ENCODE measurements at places on chromosomes 11 and 22.

DNA sequence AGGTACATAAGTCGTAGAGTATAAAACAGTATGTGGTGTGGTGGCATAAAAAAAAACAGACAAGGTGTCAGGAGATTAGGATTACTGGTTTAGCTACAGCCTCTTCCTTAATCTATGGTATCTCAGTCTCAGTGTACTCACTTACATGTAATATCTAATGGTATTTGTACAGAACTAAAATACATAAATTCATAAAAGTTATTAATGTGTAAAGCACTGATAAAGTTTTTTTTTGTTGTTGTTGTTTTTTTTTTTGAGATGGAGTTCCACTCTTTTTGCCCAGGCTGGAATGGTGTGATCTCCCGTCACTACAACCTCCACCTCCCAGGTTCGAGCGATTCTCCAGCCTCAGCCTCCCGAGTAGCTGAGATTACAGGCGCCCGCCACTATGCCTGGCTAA, 2.9 kb downstream of the PTS start:
- no peak overlapping the region for H3K27ac ChIP-seq
- peaks cover 4% of the 10 kb centered on the region for H3K27me3 ChIP-seq
- peaks cover 30% of the 10 kb centered on the region for H3K4me1 ChIP-seq
- H3K36me3 ChIP-seq, result peaks cover 40% of the 10 kb centered on the region

DNA sequence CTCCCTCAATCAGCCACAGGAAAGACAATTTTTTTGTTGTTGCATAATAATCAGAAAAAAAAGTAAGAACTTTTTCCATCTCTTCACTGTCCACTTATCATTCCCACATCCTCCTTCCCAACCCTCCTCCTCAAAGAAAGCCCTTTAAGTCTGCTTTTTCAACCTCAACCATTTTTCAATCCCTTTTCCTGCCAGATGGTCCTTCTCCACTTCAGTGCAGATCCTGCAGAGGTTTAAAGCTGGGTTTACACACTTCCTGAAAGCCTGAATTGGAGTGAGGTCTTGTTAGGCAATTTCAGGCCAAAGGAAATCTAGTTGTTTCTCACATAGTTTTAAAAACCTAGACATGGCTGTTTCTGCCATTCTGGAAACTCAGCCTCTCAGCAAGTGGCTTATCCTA, 78.3 kb downstream of the RPL27A start:
- H3K4me1 ChIP-seq, result no peaks in the 10 kb centered on the region
- H3K27ac ChIP-seq, result no peak overlapping the region
- no peaks in the 10 kb centered on the region for H3K36me3 ChIP-seq
- no peak overlapping the region for H3K4me3 ChIP-seq

DNA sequence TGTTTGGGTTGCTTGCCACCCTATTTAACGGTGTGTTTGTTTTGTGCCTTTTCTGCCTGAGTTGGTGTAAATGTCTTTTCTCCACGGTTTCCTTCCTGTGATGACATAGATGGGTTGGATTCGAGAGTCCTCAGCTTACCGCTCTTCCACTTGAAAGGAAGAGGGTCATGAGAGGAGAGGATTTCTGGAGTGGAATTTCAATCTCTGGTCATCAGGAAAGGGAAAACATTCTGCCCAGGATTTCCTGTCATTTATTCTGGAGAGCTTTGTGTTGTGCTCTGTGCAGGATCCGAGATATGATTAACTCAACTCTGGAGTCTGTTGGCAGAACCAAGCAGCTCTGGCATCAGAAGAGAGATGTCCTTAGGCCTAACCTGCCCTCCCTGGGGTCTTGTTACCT, 605.2 kb downstream of the NTM start:
- no peak overlapping the region for H3K27ac ChIP-seq
- H3K27me3 ChIP-seq, result no peaks in the 10 kb centered on the region
- no peak overlapping the region for H3K4me3 ChIP-seq
- no peaks in the 10 kb centered on the region for H3K36me3 ChIP-seq
- no peaks in the 10 kb centered on the region for H3K4me1 ChIP-seq
- DNase-seq, result no peak

DNA sequence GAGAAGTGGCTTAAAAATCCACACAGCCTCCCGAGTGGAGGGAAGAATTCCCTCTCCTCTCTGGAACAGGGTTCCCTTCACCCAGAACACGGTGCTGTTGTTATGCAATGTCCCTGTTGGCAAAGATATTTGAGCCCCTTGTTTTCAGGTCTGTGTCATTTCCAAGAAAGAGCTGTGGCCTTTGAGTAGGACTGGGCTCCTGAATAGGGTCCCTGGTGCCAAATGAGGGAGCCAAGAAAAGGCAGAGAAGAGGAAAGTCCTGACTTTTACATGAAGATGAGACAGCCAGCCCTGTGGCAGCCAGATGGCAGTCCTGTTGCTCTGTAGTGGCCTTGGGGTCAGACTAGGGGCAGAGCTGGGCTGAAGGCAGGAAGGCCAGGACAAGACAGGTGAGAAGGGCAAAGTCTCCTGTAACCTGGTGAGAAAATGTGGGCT, 51.2 kb upstream of the ELF5 start:
- no peaks in the 10 kb centered on the region for H3K4me1 ChIP-seq
- H3K27me3 ChIP-seq, result peaks cover 14% of the 10 kb centered on the region
- no peak for DNase-seq
- no peak overlapping the region for H3K4me3 ChIP-seq
- H3K27ac ChIP-seq, result no peak overlapping the region

DNA sequence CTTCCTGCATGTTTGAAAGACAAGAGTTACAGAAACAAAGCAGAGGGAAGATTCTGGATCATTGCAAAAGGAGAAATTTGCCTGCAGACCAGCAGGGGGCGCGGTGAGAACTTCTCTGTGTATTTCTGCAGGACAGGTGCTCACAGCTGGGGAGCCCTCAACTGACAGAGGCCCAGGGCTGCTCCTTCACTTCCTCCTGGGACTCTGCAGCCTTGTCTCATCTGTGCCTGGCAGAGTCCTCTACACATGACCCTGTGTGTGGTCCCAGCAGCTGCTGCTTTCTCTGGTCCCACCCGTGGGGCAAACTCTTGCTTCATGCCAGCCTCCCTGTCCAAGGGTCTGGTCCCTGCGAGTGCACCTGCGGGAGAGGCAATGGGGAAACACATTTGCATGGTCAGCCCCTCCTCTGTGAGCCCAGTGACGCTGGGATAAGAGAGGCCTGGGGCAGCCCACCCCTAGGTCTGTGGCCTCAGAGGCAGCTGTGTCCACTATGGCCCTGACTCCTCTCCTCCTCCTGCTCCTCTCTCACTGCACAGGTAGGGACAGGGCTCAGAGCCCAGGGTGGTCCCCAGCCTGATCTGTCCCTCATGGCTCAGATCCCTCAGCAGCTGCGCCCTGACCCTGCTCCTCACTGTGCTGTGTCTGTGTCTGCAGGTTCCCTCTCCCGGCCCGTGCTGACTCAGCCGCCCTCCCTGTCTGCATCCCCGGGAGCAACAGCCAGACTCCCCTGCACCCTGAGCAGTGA, 43.2 kb upstream of the VPREB1 start:
- H3K4me3 ChIP-seq, result no peak overlapping the region
- peaks cover 6% of the 10 kb centered on the region for H3K27me3 ChIP-seq
- DNase-seq, result peak; percentile 80
- H3K36me3 ChIP-seq, result no peaks in the 10 kb centered on the region

GRCh38 chr11:118152552-118153471, at the start of gene SCN4B:
Gene SCN4B (minus strand): TSS chr11:118152823. CDS start chr11:118152673, 150 bp downstream.
- H3K4me3 ChIP-seq, result peak within 1 kb of the TSS; percentile 55
- H3K4me1 ChIP-seq, result peaks cover 18% of the 10 kb centered on the region
